Astrocyte of the spinal cord (primary cell): ENCODE measurements at places on chromosomes 2 and 18.

DNA sequence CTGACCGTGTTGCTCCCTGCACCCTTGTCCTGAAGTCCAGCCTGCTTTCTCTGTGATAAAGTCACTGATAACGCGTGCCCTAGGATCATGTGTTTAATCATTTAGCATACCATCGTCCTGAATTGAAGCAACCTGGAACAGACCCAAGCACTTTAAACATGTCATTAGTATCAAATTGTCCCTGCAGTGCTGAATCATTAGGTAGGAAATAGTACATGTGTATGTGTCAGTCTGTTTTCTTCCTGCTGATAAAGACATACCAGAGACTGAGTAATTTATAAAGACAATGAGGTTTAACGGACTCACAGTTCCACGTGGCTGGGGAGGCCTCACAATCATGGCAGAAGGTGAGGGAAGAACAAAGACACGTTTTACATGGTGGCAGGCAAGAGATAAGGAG is 2.8 kb downstream of the ASB18 start:
- no peak for DNase-seq

DNA sequence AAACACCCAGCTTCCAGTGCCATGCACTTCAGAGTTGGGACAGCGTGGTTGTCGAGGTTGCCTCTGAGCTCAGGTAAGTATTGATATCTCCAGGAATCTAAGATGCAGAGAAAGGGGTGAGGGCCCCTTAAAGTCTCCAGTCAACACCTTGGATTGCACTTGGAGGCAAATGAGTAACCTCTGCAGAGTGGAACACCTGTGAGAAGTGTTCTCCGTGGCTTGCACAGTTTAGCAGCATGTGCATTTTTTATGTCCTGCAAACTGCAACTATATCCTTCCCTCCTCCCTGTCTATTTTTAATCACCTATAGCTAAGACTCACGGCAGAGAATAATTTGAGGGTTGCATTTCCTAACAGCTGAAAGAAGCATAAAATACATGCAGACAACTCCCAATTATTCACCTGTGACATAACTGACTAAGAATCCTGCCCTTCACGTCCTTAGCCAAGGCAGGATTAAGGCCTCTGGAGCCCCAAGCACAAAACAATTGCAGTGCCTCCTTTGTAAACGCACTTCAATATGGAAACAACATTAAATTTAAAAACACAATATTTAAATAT is 1.6 kb upstream of the ZNF385B start:
- DNase-seq = no peak

DNA sequence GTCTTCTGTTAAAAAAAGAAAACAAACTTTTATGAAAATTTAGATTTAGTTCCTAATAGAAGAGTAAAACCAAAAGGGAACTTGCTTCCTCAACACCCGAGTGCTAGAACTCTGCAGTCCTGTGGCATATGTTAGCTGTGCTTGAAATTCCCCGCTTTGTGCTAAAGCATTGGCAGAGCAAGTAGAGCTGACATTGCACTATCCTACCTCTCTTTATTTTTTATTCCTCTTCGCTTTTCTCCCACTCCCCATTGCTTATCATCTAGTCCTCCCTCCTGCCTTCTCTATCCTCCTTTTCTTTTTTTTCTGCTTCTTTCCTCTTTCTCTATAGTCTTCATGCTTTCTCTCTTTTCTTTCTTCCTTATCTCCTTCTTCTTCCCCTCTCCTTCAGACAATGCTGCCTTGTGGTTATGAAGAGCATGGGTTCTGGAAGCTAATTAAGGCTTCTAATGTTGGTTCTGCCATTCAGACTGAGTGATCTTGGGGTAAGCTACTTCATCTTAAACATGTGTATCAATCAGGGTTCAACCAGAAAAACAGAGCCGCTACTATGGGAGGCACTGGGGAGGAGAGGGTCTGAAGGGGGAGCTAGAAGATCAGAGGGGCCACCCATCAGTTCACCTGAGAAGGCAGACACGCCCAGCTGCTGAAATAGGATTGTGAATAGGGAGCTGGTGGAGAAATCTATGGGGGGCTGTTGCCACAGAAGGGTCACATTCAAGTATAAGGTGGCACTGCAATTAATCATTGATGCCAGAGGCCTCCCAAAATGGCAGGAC is 31.4 kb upstream of the PELI1 start:
- DNase-seq = no peak

GRCh38 chr18:9150121-9150520 is 13.5 kb downstream of the ANKRD12 start:
- no peak for DNase-seq

DNA sequence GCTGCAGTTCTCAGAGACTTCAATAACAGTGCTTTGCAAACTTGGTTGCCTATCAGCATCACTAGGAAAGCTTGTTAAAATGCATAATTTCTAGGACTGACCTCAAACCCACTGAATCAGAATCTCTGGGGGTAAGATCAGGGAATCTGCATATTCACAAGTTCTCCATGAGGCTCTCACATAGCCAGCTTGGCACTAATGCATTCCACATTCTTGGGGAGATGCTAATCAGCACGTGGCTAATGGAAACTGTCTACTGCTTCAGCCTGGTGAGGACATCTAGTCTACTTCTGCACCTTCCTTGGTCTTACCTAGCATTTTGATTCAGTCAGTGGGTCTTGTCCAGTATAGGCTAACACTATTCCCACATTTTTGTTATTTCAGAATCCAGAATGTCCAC is 56.3 kb downstream of the RBKS start:
- DNase-seq = peak; percentile 46

- no peak for DNase-seq
Observed at GRCh38 chr2:122692400-122693083, 937.1 kb downstream of the TSN start.

GRCh38 chr2:79796641-79797040 is 283.8 kb downstream of the CTNNA2 start:
- no peak for DNase-seq

DNA sequence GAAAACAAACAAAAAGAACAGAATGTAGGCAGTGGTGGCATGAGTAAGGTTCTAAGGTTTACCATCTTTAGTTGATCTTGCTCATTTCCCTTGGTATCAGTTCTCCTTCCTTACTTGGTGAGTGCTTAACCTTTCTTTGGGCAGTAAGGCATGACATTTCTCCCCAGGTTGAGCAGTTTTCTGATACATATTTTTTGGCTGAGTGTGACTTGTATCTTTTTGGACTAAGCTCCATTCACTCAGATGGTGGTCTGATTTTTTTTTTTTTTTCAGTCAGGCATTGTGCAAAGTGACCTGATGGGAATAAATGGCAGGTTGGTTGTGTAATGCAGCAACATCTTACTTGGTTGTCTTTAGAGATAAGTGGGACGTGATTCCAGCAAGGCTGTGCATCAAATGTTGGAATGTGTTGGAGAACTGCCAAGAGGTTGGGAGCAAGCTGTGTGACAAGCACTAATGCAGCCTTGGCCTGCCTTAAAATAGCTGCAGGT is 15.1 kb downstream of the SPTBN1 start:
- DNase-seq = peak; percentile 64

DNA sequence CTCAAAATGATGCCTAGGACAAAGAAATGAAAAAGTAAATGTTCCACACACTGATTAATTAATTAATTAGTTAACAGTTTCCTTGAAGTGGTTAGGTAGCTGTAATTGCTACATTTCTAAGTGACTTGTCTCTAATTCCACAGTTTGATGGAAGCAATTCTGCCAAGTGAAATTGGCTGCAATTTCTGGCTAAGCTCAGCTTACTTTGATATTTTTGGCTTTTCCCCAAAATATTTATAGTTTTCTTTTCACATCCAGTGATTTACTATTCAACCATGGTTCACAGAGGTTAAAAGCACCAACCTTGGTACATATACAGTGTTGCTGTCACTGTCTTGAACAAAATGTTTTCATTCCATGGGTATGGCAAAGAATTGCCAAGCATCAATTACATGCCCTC is 459.5 kb upstream of the CDH20 start:
- peak; percentile 36 for DNase-seq

- DNase-seq = no peak
Observed at GRCh38 chr2:15777795-15778371, 162.5 kb upstream of the MYCN start.

- peak; percentile 80 for DNase-seq
Observed at GRCh38 chr18:70154591-70155194, 50.8 kb downstream of the RTTN start.

DNA sequence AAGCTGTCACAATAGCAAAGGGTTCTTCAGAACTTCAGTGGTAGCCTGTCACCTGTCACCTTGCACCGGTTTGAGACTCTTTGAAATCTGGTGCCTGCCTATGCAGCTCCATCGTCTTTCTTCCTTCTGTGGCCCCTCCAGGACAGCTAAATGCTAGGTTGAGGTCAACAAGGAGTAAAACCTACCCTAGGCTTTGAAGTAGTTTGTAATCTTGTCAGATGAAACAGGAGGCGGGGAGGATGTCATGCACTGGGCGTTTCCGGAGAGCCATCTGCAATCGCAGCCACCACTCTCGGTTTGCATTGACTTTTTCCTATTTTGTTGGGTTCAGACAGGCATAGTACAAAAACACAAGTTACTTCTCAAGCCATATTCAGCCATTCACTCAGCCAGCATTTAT is 116.7 kb downstream of the LPIN1 start:
- DNase-seq = no peak

GRCh38 chr2:17943444-17943843 is 65.0 kb downstream of the KCNS3 start:
- DNase-seq = no peak

DNA sequence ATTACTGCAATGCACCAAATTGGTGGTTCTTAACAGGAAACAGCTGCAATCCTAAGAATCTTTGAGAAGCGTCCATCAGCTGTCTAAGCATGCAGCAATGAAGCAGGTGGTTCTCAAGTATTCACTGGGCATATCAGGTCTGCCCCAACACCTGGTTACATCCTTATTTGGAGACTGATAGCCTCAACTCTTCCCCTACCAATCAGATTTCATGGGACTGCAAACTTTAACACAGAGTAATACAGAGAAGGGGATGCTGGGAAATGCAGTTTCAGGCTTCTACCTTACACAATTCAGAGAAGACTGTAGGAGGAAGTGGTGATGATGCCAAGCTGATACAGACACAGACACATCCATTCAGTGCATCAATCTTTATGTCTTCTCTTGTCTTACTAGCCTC is 240.5 kb downstream of the BCL2 start:
- DNase-seq = no peak

- DNase-seq = no peak
Observed at GRCh38 chr2:155070489-155070888, 372.0 kb downstream of the KCNJ3 start.

DNA sequence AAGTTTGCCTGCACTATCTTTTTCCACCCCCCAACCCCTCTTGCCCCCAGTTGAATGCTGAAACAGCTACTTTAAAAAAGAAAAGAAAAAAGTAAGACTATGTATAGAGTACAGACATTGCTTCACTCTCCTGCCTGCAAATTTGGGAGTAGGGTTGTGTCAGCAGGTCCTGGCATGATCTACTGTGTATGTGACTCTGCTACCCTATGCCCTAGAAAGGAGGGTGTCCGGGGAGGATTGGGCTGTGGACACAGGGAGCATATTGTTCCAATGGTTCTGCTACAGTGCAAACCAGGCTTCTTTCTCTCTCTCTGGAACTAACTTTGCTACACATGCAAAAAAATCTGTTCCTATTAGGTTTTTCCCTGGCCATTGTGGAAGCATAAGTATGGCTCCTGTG is 9.9 kb upstream of the ZEB2 start:
- no peak for DNase-seq

DNA sequence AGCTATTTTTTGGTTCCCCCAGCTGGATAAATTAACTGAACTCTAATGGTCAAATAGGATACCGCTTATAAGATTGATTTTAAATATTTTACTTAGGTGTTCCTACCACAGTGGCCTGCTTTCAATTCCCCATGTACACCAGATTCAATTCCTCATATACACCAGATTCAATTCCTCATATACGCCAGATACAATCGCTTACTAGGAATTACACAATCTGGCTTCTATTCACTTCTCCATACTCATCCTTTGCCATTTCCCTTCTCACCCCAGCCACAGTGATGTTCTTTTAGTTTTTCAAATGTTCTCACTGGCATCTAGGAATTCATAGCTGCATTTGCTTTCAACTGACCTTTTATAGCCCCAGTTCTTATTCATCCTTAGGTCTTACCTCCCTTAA is 66.5 kb downstream of the SLC40A1 start:
- no peak for DNase-seq

DNA sequence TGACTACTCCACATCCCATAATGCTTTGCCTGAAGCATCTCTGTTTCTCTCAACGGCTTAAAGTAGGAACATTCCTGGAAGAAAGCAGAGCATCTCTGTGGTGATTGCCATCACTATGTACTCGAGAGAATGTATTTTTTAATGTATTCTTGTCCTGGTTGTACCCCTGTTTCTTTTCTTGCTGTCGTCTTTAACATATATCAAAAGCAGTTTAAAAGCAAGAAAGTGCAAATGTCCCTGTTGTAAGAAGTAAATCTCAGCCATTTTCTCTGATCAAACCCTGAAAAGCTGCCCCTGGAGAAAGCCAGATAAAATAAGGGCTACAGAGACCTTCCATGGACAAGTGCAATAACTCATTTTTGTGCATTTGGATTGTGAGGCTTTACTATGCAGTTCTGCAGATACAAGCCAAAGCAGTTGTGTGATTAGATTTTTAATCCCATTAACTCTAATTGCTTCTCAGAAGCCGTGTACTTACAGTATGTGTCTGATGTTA is 70.8 kb downstream of the XIRP2 start:
- no peak for DNase-seq

- no peak for DNase-seq
Observed at GRCh38 chr2:229417916-229418315, 146.8 kb upstream of the PID1 start.

GRCh38 chr2:198966269-198966668 is 491.5 kb downstream of the SATB2 start:
- no peak for DNase-seq

GRCh38 chr2:218406949-218407618 is 7.4 kb downstream of the CTDSP1 start:
- peak; percentile 67 for DNase-seq

DNA sequence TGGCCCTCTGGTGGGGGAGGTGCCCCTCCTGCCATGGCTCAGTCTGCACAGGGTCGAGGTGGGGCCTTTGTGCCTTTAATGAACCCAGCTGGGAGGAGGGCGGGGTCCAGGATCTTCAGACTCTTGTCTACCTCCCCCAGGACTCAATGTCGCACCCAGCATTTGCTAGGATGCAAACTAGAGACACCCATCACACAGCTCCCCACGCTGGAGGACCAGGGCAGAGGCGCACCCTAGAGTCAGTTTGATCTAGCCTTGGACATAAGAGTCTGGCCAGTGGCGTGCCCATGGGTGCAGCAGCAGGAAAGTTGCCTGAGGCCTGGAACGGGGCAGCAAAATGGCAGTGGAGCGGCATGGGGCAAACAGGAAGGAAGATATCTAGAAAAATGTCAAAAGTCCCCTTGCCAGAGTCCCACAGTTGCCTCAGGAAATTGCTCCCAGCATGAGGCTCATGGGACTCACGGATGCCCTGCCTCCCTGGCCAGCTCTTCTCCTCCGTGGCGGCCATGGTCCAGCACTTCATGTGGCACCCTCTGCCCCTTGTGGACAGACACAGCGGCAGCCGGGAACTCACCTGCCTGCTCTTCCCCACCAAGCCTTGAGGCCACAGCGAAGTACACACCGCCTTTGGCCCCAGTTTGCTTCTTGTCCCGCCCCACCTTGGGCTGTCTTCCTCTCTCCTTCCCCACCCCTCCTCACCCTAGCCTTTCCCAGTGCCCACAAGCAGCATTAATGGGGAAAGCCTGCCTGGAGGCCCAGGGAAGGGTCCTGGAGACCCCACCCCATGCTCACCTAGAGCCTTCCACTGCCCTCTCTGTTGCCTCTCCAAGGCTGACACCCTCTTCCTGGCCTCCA is 17.7 kb downstream of the SH2D6 start:
- DNase-seq = no peak
